ENCODE measurements at places on chromosomes 5 and 9. TPM values are rescaled to one million over a fixed set of nuclear protein-coding genes. Genes with fewer than 3 reads are reported as not detected.

- no peaks in the 10 kb centered on the region for H3K27me3 ChIP-seq
- DNase-seq = no peak
- H3K4me3 ChIP-seq = no peak overlapping the region
- peaks cover 8% of the 10 kb centered on the region for H3K36me3 ChIP-seq
- H3K27ac ChIP-seq = no peak overlapping the region
- H3K4me1 ChIP-seq = peaks cover 9% of the 10 kb centered on the region
These were observed 35.5 kb downstream of the BICD2 start for GRCh38 chr9:92728831-92729734.

DNA sequence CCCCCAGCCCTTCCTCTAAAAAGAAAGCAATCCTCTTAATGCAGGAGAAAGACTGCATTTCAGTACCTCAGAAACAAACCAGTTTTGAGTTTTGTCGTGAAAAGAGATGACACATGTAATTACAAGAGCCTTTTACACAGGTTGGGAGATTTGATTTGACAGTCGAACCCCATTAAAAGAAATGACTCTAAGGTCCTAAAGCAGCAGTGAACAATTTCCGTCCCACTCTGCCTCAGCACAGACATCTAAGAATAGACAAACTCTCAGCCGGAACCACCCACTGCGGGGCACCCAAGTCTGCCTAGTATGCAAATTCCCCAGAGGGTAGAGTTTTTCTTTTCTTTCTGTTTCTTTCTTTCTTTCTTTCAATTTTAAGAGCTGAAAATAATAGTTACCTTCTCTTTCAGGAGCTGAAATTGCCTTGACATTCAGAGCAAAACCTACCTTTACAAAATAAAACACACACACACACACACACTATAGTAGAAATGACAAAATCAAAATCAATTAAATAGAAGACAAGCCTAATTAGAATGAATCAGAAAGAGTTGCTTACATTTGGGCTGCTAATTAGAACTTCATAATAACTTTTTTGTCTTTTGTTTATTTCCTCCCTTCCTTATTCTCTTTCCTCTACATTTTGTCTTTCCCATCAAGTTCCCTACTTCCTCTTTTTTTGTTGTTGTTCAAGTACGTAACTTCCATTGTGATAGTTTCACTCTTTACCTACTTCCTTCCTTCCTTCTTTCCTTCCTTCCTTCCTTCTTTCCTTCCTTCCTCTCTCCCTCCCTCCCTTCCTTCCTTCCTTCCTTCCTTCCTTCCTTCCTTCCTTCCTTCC is 65.1 kb downstream of the BASP1 start:
- H3K4me1 ChIP-seq = no peaks in the 10 kb centered on the region
- no peaks in the 10 kb centered on the region for H3K27me3 ChIP-seq
- no peak overlapping the region for H3K27ac ChIP-seq
- DNase-seq = no peak

DNA sequence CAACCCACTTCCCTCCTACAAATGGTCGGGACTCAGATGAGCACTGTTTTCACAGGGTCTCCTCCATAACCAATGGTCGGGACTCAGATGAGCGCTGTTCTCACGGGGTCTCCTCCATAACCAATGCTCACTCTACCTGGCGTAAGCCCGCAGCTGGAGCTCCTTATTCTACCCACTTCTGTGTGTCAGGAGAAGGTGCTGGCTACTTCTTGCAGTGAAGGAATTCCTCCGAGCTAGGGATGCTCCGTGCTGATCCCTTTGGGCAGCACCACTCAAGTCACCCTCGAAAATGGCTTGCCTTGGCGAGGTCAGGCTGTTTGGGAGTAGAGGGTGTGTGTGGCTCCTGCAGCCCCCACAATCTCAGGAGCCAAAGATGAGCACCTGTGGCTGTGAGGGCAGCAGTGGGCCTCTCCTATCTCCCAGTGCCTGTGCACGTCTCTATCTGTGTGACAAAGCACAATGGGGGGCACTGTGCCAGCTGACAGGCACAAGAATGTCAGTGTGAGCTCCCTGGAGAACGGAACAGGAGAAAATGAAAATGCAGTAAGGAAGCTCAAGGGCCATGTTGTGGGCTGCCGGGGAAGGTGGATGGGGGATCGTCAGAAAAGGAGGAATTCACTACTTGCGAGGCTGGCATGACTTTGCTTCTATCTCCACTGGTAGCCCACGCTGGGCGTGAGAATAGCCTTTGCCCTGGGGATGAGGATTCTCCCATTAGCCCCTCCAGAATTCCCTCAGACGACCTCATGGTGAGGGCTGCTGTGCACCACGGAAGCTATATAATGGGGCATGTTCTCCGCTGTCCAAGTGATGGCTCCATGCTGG is 3.9 kb upstream of the BTNL9 start:
- no peak overlapping the region for H3K27ac ChIP-seq
- H3K4me3 ChIP-seq = no peak overlapping the region
- H3K4me1 ChIP-seq = no peaks in the 10 kb centered on the region
- no peaks in the 10 kb centered on the region for H3K27me3 ChIP-seq

The ZDHHC12 gene
- 39.0 TPM for total RNA-seq

All from fibroblast of lung (primary cell).